ENCODE measurements at places on chromosomes 3 and 15.

GRCh38 chr3:17810759-17811158 lies 68.3 kb upstream of the TBC1D5 start:
- DNase-seq = no peak

GRCh38 chr15:66919421-66919820 lies 146.0 kb upstream of the SMAD3 start:
- DNase-seq = no peak

- DNase-seq = no peak
Observed at GRCh38 chr15:76339305-76340197, 3.0 kb downstream of the ISL2 start.

GRCh38 chr3:155138677-155139076 lies 58.6 kb downstream of the MME start:
- DNase-seq = no peak

GRCh38 chr15:35827911-35828310 lies 281.9 kb upstream of the DPH6 start:
- no peak for DNase-seq

All from NCI-H2029 (cell line).